ENCODE measurements at places on chromosomes 4 and X. TPM values are rescaled to one million over a fixed set of nuclear protein-coding genes. Genes with fewer than 3 reads are reported as not detected.

- no peak for DNase-seq
These were observed 118.0 kb downstream of the SLC4A4 start for GRCh38 chr4:71456841-71457240.

DNA sequence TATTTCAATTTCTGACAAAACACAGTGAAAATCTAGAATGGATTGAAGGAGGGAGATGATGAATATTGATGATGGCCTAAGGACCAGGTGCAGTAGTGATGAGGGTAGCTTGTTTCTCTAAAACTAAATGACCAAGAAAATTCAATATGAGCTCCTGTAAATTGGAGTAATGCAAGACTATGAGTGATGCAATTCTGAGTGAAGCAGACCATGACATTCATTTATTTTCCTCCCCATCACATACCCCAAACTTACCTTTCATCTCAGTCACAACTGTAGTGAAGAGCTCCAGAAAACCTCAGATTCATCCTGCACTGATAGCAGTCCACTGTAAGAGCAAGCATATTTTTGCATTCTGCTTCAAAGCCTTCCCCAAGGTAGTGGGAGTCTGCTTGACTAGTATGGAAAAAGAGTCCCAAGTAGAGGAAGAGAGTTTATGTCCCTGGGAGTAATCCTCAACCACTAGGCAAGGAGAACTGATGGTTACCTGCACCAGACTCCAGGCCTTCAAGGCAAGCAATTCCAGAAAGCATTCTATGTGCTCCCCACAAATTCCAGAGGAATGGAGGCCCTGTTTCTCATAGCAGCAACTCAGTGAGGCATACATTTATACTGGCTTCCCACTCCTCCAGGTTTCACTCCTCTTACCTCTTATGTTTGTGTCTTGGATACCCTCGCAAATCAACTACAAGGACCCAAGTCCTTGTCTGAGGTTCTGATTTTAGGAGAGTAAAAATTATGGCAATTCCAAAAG is 47.2 kb downstream of the CXCL1 start:
- no peak for DNase-seq

DNA sequence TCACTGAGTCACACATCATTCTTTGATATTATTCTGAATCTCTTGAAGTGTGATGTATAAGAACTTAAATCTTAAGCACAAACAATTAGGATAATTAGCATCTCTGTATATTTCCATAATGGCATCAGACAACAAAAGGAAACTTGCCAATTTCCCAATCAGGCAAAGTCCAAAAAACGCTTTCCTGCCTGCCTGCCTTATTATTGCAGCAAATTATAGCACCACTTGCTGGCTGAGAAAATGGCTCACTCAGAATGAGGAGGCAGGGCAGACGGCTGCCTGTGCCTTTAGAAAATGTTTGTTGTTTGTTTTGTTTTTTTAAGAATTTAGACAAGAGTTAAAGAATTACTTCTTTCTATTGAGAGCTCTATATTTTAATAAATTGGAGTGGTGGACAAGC is 27.7 kb upstream of the NR3C2 start:
- no peak for DNase-seq

DNA sequence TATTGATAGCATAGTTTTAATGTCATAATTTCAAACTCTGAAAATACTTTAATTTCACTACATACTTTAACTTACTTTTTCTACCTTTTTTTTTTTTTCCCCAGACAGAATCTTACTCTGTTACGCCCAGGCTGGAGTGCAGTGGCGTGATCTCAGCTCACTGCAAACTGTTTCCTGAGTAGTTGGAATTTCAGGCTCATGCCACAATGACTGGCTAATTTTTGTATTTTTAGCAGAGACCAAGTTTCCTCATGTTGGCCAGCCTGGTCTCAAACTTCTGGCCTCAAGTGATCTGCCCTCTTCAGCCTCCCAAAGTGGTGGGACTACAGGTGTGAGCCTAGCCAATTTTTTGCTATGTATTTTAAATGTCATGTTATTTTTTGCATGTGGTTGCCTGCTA is 741.6 kb downstream of the TRAM1L1 start:
- no peak for DNase-seq

MAPK10 gene
- total RNA-seq, result 3.0 TPM

ANKRD50 gene
- total RNA-seq, result 16.1 TPM

DNA sequence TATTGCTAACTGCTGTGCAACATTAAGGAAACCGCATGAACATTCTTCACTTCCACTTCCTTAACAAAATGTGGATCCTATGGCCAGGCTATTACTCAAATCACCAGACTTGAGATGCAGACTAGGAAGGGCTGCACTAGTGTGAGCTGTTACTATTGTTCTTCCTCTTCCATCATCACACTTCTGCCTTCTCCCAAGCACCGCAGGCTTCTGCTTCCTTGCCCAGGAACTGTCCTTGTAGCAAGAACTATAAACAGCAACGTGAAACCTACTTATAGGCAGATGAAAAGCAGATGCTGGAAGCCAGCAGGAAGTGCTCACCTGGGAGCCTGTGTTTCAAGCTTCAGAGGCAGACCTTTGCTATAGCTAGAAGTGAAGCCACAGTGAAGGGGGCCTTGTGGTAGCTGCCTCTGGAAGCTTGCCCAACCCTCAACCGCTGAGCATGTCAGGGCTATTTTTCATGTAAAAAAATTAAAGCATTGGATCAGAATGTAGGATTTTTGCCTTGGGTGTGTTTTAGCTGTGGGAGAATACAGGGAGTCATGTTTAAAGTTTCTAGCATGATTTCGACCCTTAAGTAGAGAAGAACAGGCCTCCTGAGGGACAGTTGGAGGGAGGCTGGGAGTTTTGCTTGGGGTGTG is 43.9 kb downstream of the CLNK start:
- no peak for DNase-seq

Data from cardiac septum (tissue), 1 donor.